T-cell (primary cell): ENCODE measurements at places on chromosomes 13 and 19. TPM values are rescaled to one million over a fixed set of nuclear protein-coding genes. Genes with fewer than 3 reads are reported as not detected.

Gene TTC9B
- not detected for total RNA-seq

Gene VMAC
- total RNA-seq = 23.8 TPM

Gene SYNE4
- total RNA-seq = 3.7 TPM

Gene CYP4F12
- total RNA-seq = 0.16 TPM

Gene PALM
- total RNA-seq = 0.53 TPM

Gene RFXAP
- 6.5 TPM for total RNA-seq

Gene GAPDHS
- total RNA-seq = not detected

Gene FPR1
- total RNA-seq = 0.13 TPM

Gene WASF3
- total RNA-seq = not detected

Gene ADGRE1
- total RNA-seq = 7.6 TPM

Gene F10
- total RNA-seq = not detected

Gene TBC1D4
- 61.1 TPM for total RNA-seq

Gene ATP11A
- total RNA-seq = 57.1 TPM

Gene IZUMO4
- total RNA-seq = 15.5 TPM

Gene SLC7A1
- total RNA-seq = 58.2 TPM

Gene WDR88
- not detected for total RNA-seq

Gene ZNF439
- 12.4 TPM for total RNA-seq

Gene ADAMTS10
- 66.3 TPM for total RNA-seq

Gene CGB5
- not detected for total RNA-seq

Gene PSG6
- total RNA-seq = not detected

Gene PEAK3
- 0.30 TPM for total RNA-seq

Gene SIGLEC11
- total RNA-seq = not detected

Gene TPGS1
- total RNA-seq = 22.7 TPM

Gene SYMPK
- total RNA-seq = 97.0 TPM

Gene OR4F17
- not detected for total RNA-seq
